ENCODE measurements at places on chromosomes 12 and 14.

DNA sequence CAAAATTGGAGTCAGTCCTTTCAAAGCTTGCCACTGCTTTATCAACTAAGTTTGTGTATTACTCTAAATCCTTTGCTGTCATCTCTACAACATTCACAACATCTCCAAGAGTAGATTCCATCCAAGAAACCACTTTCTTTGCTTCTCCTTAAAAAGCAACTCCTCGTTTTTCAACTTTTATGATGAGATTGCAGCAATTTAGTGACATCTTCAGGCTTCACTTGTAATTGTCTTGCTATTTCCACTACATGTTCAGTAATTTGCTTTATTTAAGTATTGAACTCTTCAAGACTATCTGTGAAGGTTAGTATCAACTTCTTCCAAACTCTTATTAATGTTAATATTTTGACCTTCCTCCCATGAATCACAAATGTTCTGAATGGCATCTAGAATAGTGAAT lies 747.9 kb downstream of the TMTC2 start:
- DNase-seq, result no peak

DNA sequence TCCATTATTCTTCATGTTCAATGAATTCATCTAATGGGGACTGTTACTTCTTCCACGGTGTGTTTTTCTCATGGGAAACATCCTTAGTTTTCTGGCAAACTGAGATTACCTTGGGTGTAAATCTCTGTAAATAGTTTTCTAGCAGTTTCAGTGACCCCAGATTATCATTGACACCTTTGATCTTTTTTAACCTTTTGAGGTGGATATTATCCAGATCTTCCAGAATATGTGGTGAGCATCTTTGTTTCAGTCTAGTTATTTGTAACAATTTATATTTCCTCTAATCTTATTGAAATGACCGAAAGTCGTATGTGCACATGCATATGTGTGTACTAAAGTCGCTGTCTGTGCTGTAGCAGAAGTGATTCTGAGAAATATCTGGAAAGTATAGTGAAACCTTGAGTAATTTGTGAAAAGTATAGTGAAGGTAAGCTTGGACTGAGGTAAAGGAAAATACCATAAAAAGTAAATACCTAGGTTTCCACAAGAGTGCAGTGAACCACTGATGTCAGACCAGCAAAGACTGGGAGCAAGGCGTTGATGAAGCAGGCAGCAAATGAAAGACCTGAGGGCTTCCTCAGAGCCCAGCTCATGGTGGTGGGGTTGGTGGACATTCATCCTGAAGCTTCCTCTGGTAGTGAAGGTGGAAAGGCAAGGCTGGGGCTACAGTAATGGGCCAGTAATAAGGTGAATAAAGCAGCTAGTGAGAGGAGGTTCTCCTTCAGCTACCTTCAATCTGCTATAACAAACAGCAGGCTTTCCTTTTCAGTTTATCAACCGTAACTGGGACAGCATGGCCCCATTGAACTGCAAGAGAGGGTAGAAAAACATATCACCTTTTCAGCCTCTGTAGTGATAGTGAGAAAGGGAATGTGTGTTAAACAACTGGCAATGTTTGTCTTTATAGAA lies 480.2 kb upstream of the FBXO33 start:
- no peak for DNase-seq

- no peak for DNase-seq
These were observed 492.2 kb downstream of the APAF1 start for GRCh38 chr12:99137124-99137855.

- no peak for DNase-seq
These were observed 203.8 kb downstream of the CALM1 start for GRCh38 chr14:90600619-90601018.

- DNase-seq, result no peak
These were observed 16.3 kb upstream of the HSP90AA1 start for GRCh38 chr14:102103062-102103695.
